ENCODE measurements at places on chromosomes 3 and 15.

GRCh38 chr15:47398594-47398993 lies 318.7 kb upstream of the SEMA6D start:
- DNase-seq = no peak

DNA sequence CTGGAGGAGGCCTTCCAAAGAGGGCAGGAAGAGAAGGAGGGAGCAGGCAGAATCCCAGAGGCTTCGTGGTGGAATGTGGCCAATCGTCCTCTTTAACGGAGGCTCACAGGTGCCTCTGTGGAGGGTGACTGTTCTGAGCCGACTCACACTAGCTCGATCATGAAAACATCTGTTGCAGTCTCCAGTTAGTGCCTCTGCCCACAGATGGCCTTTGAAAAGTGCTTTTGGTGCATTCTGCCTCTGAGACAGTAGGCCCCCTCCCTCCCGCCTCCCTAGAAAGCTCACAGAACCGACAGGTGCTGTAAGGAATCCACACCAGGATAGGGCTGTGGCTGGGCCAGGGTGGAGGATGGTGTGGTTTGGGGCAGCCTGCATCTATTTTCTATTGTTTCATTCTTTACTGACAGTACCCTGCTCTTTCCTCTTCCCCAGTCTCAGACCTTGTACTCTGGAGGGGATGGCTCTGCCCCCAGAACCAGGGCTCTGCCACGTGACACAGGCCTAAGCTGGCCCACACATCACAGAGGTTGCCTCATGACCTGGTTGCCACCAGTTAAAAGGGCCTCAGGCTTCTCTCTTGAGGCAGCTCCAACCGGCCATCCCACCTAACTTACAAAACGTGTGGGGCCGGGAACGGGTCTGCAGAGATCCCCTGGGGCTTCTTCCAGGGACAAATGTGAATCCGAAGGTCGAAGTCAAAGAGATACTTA lies 27.2 kb upstream of the PIGZ start:
- no peak for DNase-seq

GRCh38 chr3:14412831-14413380 lies 10.5 kb downstream of the SLC6A6 start:
- no peak for DNase-seq

GRCh38 chr3:184092199-184092598 lies 4.7 kb upstream of the HTR3E start:
- no peak for DNase-seq

GRCh38 chr3:140832883-140833282 lies 108.8 kb upstream of the SLC25A36 start:
- no peak for DNase-seq

DNA sequence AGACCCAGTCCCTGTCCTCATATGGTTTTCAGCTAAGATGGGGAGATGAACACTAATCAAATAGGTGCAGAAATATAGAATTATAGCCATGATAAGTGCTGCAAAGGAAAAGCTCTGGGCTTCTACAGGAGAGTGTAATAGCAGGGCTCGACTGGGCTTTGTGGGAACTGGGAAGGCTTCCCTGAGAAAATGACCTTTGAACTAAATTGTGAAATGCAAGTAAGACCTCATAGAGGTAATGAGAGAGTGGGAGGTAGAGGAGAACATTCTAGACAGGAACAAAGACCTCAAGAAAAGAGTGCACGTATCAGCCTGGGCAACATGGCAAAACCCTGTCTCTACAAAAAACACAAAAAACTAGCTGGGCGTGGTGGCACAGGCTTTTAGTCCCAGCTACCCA lies 231.6 kb downstream of the ABHD5 start:
- DNase-seq = no peak

DNA sequence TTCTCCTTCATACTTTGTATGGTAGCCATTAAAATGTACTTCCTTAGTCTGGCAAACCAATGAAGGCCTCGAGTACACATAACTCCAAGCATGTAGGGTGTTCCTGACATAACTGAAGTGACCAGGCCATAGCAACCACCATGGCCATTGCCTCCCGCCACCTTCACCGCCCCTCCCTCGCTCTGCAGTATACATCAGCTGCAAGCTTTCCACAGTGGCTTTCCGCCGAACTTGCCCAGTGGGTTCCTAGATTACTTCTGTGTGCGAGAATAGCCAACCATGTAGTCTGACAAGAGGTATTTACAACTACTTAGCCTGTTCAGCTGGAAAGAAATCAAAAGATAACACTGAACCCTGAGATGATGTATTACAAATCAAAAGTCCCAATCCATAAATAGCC lies 3.4 kb upstream of the CTNNB1 start:
- DNase-seq = no peak

- no peak for DNase-seq
Measured at GRCh38 chr3:13501521-13501920, 21.4 kb downstream of the HDAC11 start.

- DNase-seq = no peak
Measured at GRCh38 chr3:10925436-10926255, 66.9 kb upstream of the SLC6A1 start.

- no peak for DNase-seq
Measured at GRCh38 chr3:48086705-48087104, 70.5 kb upstream of the MAP4 start.
